Pancreas (tissue), 10 donors: ENCODE measurements at places on chromosomes 7 and 10.

DNA sequence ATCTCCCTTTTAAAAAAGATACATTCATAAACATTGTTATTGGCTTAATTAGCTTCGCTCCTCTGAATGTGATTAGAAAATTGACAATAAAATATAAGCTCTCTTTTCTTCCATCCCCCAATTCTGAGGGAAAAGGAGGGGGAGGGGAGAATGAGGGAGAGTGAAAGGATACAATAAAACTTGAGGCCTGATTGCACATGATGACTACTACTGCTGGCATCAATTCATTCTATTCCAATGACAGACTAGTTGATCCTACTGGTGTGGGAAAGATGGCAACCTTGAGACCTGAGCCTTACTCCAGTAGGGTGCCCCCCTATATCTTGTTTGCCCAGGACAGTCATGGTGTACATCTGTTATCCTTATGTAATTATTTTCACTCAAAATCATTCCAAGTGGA, 4.5 kb upstream of the IQUB start:
- no peak for DNase-seq

DNA sequence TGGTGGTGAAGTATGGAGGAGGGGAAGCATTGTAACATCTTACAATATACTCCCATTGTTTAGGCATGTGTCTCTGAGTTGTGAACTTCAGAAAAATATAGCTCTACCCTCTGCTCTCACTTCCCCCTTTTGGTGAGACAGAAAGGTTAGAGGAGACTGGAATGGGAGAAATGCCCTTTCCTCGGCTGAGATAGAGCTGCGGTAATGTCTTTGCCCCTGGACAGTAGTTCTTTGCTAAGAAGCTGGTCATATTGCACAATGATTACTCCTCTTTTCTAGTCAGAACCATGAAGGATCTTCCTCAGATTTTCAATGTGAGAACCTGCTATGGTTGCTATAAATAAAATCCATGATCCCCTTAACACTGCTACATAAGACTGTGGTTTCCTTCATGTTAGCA, 171.0 kb downstream of the SEM1 start:
- no peak for DNase-seq

DNA sequence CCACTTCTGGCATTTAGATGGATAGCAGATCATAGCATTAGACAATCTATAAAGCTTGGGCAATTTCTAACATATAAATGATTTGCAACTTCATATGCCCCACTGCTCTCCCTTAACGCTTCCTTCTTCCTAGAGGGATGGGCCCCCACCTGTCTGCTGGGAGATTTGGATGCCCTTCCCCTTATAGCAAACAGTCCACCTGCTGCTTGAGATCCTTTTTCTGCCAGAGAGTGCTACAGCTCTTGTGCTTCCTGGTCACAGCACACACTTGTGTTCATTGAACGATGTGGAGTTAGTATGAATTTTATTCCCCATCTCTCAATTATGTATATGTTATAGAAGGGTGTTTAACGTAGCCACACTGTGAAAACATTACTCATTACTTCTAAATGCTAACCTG, 10.4 kb upstream of the PCGF5 start:
- no peak for DNase-seq

DNA sequence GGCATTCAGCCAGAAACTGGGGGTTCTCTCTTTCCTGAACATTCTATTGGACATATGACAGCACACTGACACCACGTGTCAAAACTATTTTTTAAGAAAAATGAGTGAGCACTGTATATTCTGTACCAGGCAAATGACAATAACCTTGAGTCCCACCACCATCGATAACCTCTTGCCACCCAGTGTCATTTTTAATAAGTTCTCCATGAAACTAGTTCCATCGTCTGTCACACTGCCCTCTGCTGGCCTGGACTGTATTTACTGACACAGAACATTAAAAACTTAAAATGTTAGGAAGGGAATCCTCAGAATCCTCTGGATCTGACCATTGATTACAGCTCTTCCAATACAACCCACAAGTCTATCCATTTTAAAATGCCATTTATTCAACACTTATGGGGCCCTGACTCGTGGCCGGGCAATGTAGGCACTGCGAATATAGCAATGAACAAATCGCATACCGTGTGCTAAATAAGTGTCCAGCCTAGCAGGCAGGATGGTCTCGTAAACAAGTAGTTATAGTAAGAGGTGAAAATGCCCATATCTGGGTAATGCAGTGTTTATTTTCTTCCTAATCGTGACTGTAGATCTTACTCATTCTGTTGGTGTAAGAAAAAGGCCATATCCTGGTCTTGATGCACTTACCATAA, 35.9 kb upstream of the CACNB2 start:
- no peak for DNase-seq

DNA sequence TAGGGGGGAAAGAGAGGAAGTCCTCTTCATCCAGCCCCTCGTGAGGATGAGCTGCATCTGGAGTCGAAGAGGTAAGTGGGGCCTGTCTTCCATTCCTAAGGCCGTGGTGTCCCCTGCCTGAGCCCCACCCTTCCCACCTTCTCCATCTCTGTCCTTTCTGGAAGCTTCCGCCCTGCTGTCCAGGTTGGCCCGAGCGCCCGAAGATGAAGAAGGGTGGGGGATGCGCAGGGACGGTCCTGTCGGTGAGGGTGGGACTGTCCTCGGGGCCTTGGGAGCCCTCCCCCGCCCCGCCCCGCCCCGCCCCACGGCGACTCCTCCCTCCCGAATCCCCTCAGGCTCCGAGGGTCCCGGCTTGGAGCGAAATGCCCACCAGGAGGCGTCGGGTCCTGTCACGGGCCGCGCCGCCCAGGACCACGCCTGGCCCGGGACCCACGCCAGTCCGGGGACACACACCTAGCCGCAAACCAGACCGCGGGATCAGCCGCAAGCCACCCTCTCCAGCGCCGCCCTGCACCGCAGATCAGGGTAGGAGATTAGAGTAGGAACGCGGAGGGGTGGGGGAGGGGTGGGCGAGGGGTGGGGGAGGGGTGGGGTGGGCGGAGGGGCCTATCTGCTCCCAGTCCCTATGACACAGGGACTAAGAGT, 15.3 kb downstream of the GPRIN2 start:
- peak; percentile 65 for DNase-seq

DNA sequence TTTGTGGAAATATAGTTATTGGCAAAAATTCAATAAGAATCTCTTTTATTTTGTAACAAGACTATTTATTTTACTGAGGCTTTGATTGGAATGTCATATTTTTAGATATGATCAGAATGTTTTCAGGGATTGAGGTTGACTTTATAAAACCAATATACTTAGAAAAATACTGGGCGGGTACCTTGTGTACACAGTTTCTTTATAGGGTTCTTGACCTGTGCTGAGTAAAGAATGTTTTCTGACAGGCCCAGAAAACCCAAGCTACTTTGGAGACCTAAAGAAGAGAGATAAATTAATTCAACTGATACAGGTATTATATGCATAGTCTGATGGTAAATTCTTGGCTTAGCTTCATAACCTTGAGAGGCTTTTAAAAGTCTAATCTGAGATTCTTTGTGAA, 23.9 kb upstream of the SPAM1 start:
- DNase-seq, result no peak

- DNase-seq, result no peak
Observed at GRCh38 chr7:91832493-91833045, 47.9 kb downstream of the MTERF1 start.

GRCh38 chr7:34064519-34065158, 159.3 kb downstream of the BMPER start:
- no peak for DNase-seq

GRCh38 chr7:78900806-78901205, 552.7 kb downstream of the MAGI2 start:
- DNase-seq, result no peak

DNA sequence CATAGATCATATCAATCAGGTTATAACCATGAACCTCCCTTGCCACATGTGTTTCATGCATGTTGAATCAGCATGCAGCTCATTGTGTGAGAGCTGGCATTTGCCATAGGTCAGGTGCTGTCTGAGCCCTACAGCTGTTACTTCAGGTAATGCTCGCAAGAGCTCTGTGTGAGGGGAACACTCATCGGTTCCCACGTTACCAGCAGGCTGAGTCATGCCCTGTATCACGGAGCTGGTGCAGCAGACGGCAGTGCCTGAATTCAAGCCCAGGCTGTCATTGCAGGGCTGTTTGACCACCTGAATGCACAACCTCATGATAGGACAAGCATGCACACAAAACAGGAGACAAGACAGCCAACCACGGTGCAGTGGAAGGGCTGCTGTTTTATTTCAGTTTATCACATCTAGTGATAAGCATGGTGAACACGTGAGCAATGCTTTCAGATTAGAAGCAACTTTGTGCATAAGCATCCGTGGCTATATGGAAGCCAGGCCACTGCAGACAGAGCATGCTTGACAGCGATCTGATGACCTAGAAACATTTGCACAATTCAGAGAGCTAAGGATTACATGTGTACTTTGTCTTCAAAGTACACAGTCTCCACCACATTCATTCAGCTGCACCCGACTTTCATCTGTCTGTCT, 56.4 kb upstream of the PFKP start:
- DNase-seq, result peak; percentile 49

- DNase-seq, result no peak
Observed at GRCh38 chr10:69089638-69090599, 2.0 kb downstream of the SRGN start.

DNA sequence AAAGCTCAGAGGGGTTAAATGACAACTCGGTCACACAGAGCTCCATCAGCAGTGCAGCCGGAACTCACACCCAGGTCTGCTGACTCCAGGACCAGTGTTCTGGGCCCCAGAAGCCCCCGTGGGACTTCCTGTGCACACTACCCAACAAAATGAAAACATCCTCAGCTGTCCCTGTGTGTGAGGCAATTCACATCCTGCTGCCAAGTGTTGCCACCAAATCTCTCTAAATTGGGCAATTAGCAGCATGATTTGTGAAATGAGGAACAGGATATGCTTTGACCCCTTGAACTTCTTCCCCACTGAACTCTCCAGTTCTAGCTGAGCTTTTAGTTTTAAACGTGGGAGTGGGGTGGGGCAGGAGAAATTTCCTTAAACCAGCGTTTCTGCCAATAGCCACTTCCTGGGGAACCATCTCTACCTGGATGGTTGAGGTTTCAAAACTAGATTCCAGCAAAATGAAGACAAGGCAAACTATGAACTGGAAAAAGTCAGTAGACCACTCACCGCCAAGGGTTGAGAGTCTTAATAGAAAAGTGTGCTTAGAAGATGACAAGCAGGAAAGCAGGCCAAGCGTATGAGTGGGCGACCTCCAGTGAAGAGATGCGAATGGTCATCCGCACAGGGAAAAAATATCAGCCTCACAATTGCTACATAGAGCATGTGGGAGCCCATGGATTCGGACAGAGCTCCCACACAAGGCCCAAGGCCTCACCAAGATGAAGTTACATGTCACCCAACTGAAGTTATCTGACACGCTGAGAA, 51.9 kb upstream of the CHST15 start:
- DNase-seq, result no peak

GRCh38 chr10:60572511-60573194, 183.0 kb upstream of the ANK3 start:
- peak; percentile 41 for DNase-seq

DNA sequence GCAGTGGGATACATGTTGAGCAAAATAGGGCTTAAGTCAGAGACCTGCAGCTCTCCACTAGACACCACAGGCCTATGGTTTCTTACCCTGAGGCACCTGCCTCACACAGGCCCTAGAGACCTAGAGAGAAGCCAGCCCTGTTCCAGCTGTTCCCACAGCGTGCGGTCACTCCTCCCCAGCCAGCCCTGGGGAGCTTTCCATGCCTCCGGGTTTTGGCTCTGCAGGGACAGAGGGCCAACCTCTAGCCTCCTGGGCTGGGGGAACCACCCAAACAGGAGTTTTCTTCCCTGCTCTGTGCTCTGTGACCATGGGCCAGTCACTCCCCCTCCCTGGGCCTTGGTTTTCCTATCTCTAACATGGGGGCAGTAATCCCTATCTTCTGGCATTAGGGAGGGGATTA, 33.0 kb downstream of the SH2B2 start:
- DNase-seq, result no peak

DNA sequence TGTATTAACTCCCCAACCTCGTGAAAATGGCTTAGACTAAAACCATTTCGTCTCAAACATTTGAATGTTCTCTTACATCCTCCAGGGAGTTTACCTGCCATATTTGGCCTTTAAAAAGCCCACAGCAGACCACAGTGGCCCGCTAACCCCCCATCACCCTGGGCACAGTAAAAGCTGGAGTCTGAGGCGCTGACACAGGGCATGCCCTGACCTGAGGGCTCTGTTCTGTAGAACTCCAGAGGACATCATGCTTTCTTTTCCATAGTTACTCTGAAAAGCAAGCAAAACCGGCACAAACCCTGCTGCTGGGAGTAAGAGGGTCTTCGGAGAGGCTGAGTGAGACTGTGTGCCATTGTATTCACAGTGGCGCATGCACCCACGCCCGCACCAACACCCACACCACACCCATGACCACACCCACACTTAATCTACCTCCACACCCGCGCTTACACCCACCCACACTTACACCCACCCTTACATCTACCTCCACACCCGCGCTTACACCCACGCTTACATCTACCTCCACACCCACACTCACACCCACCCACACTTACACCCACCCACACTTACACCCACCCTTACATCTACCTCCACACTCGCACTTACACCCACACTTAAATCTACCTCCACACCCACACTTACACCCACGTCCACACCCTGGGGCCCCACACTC, 32.1 kb downstream of the LRRC27 start:
- DNase-seq, result no peak

DNA sequence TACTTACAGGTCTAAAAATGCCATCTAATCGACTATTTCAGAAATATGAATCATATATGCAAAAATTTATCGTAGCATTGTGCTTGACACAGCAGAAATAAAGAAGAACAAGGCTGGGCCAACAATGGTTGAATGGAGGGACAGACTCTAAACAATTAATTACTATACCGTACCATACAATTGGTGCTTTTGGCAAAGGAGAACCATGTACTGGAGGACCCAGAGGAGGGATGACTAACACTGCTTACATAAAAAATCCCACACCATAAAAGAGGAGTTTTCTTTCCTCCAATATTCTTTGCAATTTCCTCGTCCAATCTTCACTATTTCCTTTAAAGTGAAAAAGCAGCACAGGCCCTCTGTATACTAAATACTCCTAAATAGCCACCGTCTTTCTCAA, 94.1 kb downstream of the SGMS1 start:
- no peak for DNase-seq

- no peak for DNase-seq
Observed at GRCh38 chr7:64890761-64891362, 12.2 kb upstream of the ZNF273 start.

DNA sequence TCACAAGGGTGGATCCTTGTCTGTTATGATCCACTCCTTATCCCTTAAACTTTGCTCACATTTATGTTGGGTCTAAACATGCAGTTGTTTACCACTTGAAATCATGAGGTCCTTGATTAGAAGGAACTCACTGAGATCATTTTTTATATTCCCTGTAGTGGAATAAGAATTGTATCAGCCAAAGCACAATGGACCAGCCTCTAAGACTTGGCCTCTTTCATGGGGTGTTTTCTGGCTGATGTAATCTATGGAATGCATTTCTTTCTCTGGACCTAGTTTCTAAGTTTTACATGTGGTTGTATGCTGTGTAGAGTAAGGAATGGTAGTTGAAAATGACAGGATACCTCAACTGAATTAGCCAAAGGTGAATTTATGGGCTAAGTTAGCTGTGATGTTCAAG, 376.6 kb downstream of the SORCS3 start:
- no peak for DNase-seq
